ENCODE measurements at places on chromosomes 16 and 17.

DNA sequence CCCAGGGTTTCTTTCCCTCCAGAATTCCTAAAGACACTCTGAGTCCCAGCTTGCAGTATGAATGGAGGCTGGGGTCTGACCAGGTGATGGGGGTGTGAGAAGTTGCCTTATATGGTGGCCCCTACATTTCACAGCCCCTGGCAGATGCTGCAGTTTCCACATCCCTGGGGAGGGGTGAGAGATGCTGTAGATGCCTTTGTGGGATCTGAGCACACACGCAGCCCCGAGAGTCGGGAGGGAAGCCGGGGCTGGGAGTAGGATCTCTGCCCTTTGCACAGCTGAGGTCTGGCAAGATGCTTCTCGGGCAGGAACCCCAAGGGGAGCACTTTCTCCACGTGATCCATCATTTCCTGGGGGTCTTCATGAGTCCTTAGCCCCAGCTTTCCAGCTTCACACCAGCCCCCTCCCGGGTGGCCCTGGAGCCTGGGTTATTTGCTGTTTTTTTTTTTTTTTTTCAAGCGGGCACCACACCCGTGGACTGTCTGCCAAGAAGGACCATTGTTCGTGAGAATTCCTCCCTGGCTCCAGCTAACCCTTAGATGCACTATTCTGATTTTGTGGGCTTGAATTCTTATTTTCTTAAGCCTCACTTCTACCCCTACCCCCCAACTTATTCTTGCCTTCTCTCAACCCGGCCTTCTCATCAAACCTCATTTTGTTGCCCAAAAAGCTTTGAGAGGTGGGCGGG lies 50.6 kb downstream of the NTN1 start:
- no peak for DNase-seq

DNA sequence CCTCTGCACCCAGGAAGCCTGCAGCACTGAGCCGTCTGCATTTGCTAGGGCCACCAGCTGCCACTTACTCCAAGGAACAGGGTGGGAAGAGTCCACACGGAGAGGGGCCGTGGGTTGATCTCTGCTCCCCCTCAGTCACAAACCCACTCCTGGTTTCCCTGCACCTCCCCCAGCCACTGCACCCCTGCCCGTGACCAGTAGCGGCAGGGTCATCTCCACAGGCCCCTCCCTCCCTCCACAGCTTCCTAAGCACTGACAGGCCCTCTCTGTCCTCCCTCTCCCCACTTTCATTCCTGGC lies 75.2 kb downstream of the RBFOX3 start:
- no peak for DNase-seq

DNA sequence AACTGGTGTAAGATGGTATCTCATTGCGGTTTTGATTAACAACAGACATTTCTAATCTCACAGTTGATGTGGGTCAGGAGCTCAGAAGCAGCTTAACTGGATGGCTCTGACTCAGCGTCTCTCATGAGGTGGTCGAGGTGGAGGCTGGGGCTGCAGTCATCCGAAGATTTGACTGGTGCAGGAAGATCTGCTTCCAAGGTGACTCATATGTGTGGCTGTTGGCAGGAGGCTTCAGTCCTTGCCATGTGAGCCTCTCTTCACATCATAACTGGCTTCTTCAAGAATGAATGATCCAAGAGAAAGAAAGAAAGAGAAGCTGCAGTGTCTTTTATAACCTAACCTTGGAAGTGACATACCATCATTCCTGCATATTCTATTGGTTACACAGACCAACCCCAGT lies 376.1 kb downstream of the SEC14L1 start:
- DNase-seq, result peak; percentile 6

- DNase-seq, result no peak
Measured at GRCh38 chr17:38507436-38507835, 79.2 kb downstream of the ARHGAP23 start.

GRCh38 chr16:28478506-28479180 lies 6.5 kb upstream of the NPIPB7 start:
- DNase-seq, result no peak

DNA sequence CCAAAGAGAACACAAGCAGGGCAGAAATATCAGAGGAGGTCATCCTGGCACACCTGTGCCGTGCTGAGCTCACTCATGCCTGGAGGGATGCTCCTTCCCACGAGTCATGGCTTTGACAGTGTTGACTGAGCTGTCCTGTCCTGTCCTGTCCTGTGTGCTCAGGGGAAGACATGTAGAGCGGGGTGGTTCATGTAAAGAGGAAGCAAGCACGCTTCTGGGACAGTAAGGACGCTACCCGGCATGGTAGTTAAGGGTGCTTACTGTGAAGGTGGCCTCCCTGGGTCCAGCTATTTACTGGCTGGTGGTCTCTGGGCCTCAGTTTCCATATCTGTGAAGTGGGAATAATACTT lies 398 bp downstream of the LGALS9 start:
- DNase-seq, result no peak
